Activated B cell treated with CpG ODN at 0.5 μM for 24 hours (primary cell): ENCODE measurements at places on chromosomes 1 and 21.

GRCh38 chr1:172647110-172647564, 11.8 kb upstream of the FASLG start:
- H3K27ac ChIP-seq = no peak overlapping the region
- H3K4me1 ChIP-seq = peaks cover 22% of the 10 kb centered on the region
- DNase-seq = no peak
- H3K36me3 ChIP-seq = no peaks in the 10 kb centered on the region
- H3K4me3 ChIP-seq = no peak overlapping the region

DNA sequence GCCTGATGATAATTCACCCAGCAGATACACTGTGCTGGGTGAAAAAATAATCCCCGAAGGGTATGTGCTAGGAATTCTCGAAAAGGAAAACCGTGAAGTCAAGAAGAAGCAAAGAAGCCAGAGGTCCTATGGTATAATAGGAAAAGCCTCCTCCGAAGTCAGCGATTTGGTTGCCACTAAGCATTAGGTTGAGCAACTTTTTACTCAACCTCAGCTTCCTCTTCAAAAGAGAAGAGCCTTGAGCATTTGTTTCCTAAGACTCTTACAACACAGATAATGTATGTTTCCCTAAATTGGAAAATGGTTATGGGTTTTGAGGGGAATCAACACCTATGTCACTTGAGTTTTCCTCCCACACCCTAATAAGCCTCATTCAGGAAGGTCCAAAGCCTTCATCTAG, 21.3 kb upstream of the MNDA start:
- no peak for DNase-seq
- H3K4me3 ChIP-seq = no peak overlapping the region
- H3K27me3 ChIP-seq = no peaks in the 10 kb centered on the region
- no peak overlapping the region for H3K27ac ChIP-seq
- H3K36me3 ChIP-seq = no peaks in the 10 kb centered on the region
- peaks cover 11% of the 10 kb centered on the region for H3K4me1 ChIP-seq

DNA sequence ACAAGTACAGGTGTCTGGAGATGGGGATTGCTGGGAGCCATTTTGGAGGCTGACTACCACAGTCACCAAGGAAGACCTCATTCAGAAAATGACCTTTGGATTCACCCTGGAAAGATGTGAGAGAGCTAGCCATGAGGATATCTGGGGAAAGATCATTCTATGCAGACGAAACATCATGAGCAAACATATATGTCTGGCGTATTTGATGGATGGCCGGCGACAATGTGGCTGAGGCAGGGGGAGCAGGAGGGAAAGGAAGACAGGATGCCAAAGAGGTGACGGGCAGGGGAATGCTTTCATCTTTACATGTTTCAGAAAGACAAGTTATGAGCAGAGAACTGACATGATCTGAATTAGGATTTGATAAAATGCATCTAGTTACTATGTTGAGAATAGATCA, 61.5 kb upstream of the SOX13 start:
- no peak overlapping the region for H3K27ac ChIP-seq
- peaks cover 3% of the 10 kb centered on the region for H3K27me3 ChIP-seq
- H3K4me3 ChIP-seq = no peak overlapping the region
- no peaks in the 10 kb centered on the region for H3K36me3 ChIP-seq
- DNase-seq = no peak
- no peaks in the 10 kb centered on the region for H3K4me1 ChIP-seq

GRCh38 chr1:172607145-172607544, 51.8 kb upstream of the FASLG start:
- DNase-seq = no peak
- peaks cover 66% of the 10 kb centered on the region for H3K36me3 ChIP-seq
- no peaks in the 10 kb centered on the region for H3K4me1 ChIP-seq
- no peaks in the 10 kb centered on the region for H3K27me3 ChIP-seq
- no peak overlapping the region for H3K4me3 ChIP-seq

GRCh38 chr1:61481315-61481715, 243.6 kb downstream of the TM2D1 start:
- H3K36me3 ChIP-seq = no peaks in the 10 kb centered on the region
- no peaks in the 10 kb centered on the region for H3K4me1 ChIP-seq
- DNase-seq = no peak

DNA sequence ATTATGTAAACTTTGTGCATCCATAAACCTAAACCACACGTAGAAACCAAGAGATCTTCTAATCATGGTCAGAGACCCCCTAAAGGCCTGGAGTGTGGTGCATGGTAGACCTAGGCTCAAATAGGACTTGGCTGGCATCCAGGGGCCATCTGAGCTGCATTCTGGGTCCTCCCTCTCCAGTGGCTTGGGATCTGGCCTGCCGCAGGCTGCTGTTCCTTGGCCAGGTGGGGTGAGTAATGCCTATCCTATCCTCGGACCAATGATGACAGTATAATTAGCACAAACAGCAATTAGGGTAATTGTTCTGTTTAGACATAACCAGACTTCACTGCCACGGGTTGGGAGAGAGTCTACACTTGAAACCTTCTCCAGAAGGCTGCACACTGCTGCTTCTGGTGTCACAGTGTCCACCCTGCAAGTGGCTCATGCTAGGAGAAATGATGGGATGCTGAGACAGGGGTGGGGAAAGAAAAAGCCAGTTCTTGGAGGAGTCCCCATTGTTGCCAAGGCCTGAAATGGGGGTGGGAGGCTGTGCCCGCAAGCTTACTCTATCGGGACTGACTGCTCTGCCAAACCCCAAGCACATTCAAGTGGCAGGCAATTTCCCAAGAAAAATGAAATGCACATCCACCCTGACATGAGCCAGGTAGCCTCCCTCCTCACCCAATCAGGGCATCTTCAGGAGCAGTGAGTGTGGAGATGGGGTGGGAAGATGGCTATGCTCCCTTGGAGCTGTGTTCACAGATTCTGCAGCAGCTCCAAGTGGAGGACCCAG, 12.5 kb upstream of the PKP1 start:
- H3K27me3 ChIP-seq = peaks cover 18% of the 10 kb centered on the region
- no peaks in the 10 kb centered on the region for H3K36me3 ChIP-seq
- no peak overlapping the region for H3K4me3 ChIP-seq
- H3K27ac ChIP-seq = no peak overlapping the region
- H3K4me1 ChIP-seq = no peaks in the 10 kb centered on the region

- H3K36me3 ChIP-seq = no peaks in the 10 kb centered on the region
- H3K4me1 ChIP-seq = no peaks in the 10 kb centered on the region
- no peak overlapping the region for H3K4me3 ChIP-seq
- peaks cover 8% of the 10 kb centered on the region for H3K27me3 ChIP-seq
Observed at GRCh38 chr1:110449661-110450651, 993 bp upstream of the PROK1 start.

- no peak overlapping the region for H3K27ac ChIP-seq
- peaks cover 3% of the 10 kb centered on the region for H3K4me1 ChIP-seq
- H3K4me3 ChIP-seq = no peak overlapping the region
Observed at GRCh38 chr1:230315099-230315498, 111.0 kb downstream of the PGBD5 start.

DNA sequence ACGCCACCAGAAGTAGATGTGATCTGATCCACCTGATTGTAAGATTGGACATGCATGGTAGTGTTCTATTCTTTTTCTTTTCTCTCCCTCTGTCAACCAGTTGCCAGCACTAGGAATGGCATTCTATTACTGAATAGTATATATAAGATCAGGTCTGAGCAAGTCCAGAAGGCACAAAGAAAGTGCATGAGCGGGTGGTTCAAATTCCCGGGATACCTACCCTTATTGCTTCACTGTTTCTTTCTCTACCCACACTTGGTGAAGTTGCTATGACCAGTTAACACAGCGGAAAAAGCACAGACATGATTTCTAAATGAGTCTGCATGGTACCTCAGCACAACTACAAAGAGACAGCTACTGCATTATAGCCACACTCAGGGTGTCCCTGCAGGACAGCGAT, 64.0 kb downstream of the SLC9A1 start:
- H3K27me3 ChIP-seq = peaks cover 5% of the 10 kb centered on the region
- H3K4me1 ChIP-seq = no peaks in the 10 kb centered on the region
- DNase-seq = no peak
- no peaks in the 10 kb centered on the region for H3K36me3 ChIP-seq

GRCh38 chr1:153352523-153352922, 3.9 kb upstream of the PGLYRP4 start:
- no peak for DNase-seq
- no peaks in the 10 kb centered on the region for H3K36me3 ChIP-seq
- H3K4me1 ChIP-seq = peaks cover 6% of the 10 kb centered on the region
- H3K27me3 ChIP-seq = peaks cover 31% of the 10 kb centered on the region
- no peak overlapping the region for H3K4me3 ChIP-seq
- no peak overlapping the region for H3K27ac ChIP-seq

DNA sequence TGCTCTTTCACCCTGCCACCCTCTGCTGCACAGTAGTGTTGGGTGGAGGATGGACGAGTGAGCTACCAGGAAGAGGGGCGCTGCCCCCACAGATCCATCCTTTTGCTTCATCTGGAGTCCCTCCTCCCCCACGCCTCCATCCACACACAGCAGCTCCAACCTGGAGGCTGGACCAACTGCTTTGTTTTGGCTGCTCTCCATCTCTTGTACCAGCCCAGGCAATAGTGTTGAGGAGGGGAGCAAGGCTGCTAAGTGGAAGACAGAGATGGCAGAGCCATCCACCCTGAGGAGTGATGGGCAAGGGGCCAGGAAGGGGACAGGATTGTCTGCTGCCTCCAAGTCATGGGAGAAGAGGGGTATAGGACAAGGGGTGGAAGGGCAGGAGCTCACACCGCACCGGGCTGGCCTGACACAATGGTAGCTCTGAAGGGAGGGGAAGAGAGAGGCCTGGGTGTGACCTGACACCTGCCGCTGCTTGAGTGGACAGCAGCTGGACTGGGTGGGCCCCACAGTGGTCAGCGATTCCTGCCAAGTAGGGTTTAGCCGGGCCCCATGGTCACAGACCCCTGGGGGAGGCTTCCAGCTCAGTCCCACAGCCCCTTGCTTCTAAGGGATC, 8.5 kb downstream of the CHRNB2 start:
- H3K4me3 ChIP-seq = no peak overlapping the region
- no peak for DNase-seq
- peaks cover 10% of the 10 kb centered on the region for H3K27me3 ChIP-seq
- no peak overlapping the region for H3K27ac ChIP-seq
- H3K36me3 ChIP-seq = peaks cover 29% of the 10 kb centered on the region
- no peaks in the 10 kb centered on the region for H3K4me1 ChIP-seq

- H3K4me3 ChIP-seq = no peak overlapping the region
- no peaks in the 10 kb centered on the region for H3K27me3 ChIP-seq
- no peaks in the 10 kb centered on the region for H3K4me1 ChIP-seq
- H3K27ac ChIP-seq = no peak overlapping the region
Observed at GRCh38 chr21:16116069-16116468, 386.3 kb downstream of the USP25 start.

GRCh38 chr1:79914896-79915295, 908.4 kb upstream of the ADGRL4 start:
- no peaks in the 10 kb centered on the region for H3K36me3 ChIP-seq
- H3K4me1 ChIP-seq = no peaks in the 10 kb centered on the region
- H3K27ac ChIP-seq = no peak overlapping the region
- H3K27me3 ChIP-seq = no peaks in the 10 kb centered on the region
- DNase-seq = no peak
- H3K4me3 ChIP-seq = no peak overlapping the region

DNA sequence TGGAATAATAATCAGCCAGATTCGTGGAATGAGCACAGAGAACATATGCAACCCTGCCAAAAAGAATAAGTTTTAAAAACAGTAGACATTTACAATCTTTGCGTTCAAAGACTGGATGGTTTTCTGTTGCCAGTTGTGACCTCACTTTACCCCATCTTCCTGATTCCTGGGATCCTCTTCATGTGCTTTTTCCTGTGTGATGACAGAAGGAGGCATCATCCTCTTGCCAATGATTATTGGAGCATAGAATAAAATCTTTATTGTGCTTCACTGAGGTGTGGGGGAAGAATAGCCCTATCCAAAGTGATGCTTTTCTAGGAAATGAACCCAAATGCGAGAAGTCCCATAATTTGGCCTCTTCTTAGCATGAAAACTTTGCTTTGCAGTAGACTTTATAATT, 15.0 kb upstream of the BARHL2 start:
- H3K27ac ChIP-seq = no peak overlapping the region
- DNase-seq = no peak
- H3K36me3 ChIP-seq = no peaks in the 10 kb centered on the region

DNA sequence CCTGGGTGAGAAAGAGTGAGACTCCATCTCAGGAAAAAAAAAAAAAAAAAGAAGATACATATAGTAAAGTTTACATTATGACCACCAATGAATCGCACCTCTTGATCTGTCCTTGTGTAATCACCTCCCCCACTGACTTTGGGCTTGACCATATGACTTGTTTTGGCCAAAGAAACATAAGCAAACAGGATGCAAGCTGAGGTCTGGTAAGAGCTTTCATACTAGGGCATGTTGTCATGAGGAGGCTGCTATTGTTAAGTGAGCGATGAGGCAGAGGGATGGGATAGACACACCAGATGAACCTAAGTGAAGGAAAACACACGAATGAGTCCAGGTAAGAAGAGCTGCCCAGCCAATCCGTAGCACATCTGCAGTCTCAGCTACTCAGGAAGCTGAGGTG, 10.7 kb downstream of the ENAH start:
- H3K4me1 ChIP-seq = no peaks in the 10 kb centered on the region
- H3K36me3 ChIP-seq = no peaks in the 10 kb centered on the region
- no peak overlapping the region for H3K27ac ChIP-seq
- DNase-seq = no peak
- no peaks in the 10 kb centered on the region for H3K27me3 ChIP-seq

- no peaks in the 10 kb centered on the region for H3K36me3 ChIP-seq
- no peaks in the 10 kb centered on the region for H3K27me3 ChIP-seq
Observed at GRCh38 chr1:193111641-193112090, 6.5 kb upstream of the GLRX2 start.

DNA sequence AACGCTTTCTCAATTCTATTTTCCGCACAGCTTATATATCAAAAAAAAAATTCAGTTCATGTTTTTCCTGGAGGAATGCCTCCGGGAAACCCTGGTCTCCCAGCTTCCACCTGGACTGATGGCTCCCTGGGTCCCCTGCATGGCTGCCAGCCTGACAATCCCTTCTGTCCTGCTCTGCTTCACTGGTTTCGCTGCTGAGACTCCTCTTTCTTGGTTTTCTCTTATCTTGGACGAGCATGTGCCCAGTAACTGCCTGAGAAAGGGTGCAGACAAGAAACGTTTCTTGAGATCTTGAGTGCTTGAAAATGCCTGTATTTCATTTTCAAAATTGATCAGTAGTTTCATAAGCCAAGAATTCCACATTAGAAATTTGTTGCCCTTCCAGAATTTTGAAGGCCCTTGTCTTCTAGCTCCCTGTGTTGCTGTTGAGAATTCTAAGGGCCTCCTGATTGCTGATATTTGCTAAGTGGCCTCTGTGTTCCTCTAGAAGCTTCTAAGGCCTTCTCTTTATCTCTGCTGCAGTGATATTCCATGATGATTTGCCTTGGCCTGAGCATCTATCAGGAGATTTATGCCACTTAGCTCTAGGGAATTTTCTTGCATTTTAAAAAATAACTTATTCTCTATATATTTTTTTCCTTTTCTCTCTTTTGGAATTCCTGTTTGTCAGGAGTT, 44.7 kb downstream of the ETS2 start:
- H3K27me3 ChIP-seq = peaks cover 31% of the 10 kb centered on the region
- H3K4me3 ChIP-seq = no peak overlapping the region
- peaks cover 9% of the 10 kb centered on the region for H3K4me1 ChIP-seq
- H3K36me3 ChIP-seq = no peaks in the 10 kb centered on the region
